ENCODE measurements at places on chromosomes 3 and 15. TPM values are rescaled to one million over a fixed set of nuclear protein-coding genes. Genes with fewer than 3 reads are reported as not detected.

The TTLL13 gene
- not detected for polyA plus RNA-seq

The NLGN1 gene
- polyA plus RNA-seq, result 0.38 TPM

The CPNE9 gene
- 0.19 TPM for polyA plus RNA-seq

The HRG gene
- not detected for polyA plus RNA-seq

The CCDC174 gene
- 26.7 TPM for polyA plus RNA-seq

The PLSCR2 gene
- 0.20 TPM for polyA plus RNA-seq

The MUSTN1 gene
- 17.9 TPM for polyA plus RNA-seq

The TICRR gene
- polyA plus RNA-seq, result 0.25 TPM

The QARS1 gene
- polyA plus RNA-seq, result 241 TPM

The FBXO45 gene
- polyA plus RNA-seq, result 4.6 TPM

The ASB7 gene
- 4.1 TPM for polyA plus RNA-seq

The SAMMSON gene
- 0.78 TPM for polyA plus RNA-seq

The LRRC31 gene
- polyA plus RNA-seq, result 14.2 TPM

The SECISBP2L gene
- 8.7 TPM for polyA plus RNA-seq

The SUCNR1 gene
- polyA plus RNA-seq, result not detected

The SMC4 gene
- polyA plus RNA-seq, result 40.6 TPM

The UCN2 gene
- not detected for polyA plus RNA-seq
